ENCODE measurements at places on chromosomes 11 and 22. TPM values are rescaled to one million over a fixed set of nuclear protein-coding genes. Genes with fewer than 3 reads are reported as not detected.

DNA sequence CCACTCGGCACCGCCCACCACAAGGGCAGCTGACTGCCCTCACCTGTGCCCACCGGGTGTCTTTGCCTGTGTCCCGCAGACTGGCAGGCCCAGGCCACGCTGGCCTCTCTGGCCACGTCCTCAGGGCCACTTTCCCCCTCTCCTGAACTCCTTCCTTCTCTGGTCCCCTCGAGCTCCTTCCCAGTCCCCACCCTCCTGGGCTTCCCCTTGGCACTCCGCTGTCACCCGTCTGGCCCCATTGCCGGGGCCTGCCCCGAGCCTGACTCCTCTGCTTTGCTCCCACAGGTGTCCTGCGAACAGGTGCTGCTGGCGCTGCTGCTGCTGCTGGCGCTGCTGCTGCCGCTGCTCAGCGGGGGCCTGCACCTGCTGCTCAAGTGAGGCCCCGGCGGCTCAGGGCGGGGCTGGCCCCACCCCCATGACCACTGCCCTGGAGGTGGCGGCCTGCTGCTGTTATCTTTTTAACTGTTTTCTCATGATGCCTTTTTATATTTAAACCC, 14.2 kb downstream of the MCAT start:
- DNase-seq: peak; percentile 76

Gene TSSK2
- total RNA-seq: not detected

- peak; percentile 92 for DNase-seq
These were observed 48.1 kb downstream of the CYTH4 start for GRCh38 chr22:37330200-37331033.

- peak; percentile 90 for DNase-seq
These were observed 11.5 kb upstream of the FADD start for GRCh38 chr11:70191495-70192140.

Gene SLC25A45
- 8.8 TPM for total RNA-seq

Gene RRP7A
- total RNA-seq: 25.0 TPM

Gene OR8G1
- not detected for total RNA-seq

Gene FZD4
- 18.9 TPM for total RNA-seq

DNA sequence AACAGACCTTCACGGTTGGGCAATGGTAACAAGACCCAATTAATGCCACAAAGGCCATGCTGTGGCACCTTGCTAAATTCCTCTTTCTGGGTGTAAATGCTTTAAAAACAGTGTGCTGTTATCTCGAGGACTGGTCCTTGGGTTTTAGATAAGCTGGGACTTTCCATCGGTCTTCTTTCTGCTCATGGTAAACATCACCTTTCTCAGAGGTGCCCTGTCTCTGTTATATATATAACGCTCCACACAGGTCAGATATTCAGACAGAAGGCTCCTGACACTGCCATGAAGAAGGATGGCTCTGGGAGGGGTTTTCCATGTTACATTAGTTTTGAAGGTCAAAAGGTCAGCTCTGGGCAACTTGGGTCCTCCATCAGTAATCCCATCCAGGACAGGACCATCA, 151.6 kb downstream of the BBOX1 start:
- no peak for DNase-seq

Gene MAP6
- 3.8 TPM for total RNA-seq

GRCh38 chr11:59545179-59546020, 34.1 kb downstream of the OR4D9 start:
- DNase-seq: no peak

DNA sequence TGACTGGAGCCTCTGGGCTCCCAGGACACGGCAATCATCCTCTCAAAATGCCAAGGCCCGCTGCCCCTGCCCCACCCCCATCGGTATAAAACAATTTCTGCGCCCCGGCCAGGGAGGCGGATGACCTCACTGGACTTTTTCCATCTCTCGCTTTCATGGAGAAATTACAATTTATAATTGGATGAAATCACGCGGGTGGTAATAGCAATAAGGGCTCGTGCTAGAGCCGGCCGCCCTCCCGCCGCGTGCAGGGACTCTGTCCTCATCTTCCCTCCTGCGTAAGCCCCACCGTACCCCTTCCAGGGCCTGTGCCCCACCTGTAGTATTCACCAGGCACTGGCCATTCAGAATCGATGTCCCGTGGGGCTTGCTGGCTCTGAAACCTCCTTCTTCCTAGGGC, 64.5 kb downstream of the MACROD1 start:
- no peak for DNase-seq

DNA sequence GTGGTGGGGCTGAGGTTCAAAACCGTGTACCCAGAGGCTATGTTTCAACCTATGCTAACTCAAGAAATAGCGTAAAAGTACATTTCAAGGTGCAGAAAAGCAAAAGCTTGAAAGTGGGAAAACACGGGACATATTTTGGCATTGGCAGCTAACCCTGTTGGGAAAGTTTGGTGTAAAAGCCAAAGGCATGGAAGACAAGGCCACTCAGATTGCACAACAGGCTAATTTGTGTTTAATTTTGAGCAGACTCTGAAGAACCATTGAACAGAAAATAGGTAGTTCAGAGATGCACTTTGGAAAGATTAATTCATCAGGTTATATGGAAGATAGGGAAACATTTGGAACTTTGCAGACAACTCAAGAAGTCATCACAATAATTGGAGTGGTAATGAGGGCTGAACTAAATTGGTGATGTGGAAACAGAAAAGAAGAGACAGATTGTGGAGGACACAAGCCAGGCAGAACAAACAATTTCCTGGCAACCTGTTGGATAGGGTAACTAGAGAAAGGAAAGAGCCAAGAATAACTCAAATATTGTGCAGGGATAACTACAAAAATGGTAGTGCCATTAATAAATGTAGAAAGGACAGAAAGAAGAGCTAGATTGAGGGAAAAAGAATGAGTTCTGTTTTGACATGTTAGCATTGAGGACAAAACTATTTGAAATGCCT, 140.5 kb upstream of the PGR start:
- DNase-seq: no peak

DNA sequence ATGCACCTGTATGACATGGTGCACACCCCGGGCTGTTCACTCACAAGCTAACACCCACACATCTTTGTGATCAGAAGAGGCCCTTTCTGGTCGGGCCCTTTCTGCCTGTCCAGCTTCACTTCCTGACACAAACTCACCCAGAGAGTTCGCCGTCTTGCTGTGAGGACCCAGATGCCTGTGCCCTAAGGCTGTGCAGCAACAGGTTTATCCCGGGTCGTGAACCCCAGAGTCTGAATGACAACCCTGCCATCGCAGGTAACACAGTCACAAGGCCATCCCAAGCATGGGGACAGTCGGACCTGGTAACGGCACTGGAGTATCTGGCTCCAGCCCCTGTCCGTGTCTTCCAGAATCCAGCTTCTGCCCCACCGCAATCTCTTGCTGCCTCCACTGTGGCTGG, 235.1 kb downstream of the BUD13 start:
- no peak for DNase-seq

GRCh38 chr11:47270331-47271271, 668 bp downstream of the MADD start:
- peak; percentile 46 for DNase-seq

- no peak for DNase-seq
These were observed 582.2 kb downstream of the LRRC4C start for GRCh38 chr11:40877256-40877655.

Gene XBP1
- 397 TPM for total RNA-seq

Gene CD59
- total RNA-seq: 316 TPM

Gene ZBED4
- 14.3 TPM for total RNA-seq

- no peak for DNase-seq
These were observed 3.9 kb downstream of the TENM4 start for GRCh38 chr11:79436919-79437277.

GRCh38 chr11:123653483-123653826, 969 bp downstream of the SCN3B start:
- DNase-seq: no peak

DNA sequence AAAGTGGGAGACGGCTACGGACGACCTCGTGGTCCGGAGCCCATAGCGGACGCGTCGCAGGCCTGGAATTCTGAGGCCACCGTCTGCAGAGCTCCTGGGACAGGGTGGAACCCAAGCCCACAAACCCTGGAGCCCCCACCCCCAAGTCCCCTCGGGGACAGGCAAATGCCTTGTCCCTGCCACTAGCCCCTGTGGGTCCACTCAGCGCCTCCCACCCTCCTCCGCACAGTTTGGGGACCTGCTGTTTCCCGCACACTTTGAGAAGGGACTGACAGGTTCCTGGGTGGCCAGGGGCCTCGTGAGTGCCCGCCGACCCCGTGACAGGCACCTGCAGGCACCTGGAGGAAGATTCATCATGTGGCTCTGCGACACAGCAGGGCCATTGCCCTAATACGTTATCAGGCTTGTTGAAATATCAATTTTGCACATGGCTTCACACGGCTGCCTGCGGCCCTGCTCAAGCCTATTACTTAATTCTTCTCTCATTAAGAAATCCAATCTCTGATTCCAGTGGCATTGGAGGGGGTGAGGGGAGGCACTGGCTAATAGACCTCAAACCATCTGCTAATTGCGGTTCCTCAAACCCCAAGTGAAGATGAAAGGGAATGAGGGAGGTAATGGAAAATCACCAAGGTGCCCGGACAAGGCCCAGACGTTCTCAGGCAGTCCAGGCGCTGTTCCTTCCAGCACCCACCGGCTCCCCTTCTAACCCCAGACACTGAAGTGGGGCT, 672.5 kb downstream of the BRD1 start:
- no peak for DNase-seq

DNA sequence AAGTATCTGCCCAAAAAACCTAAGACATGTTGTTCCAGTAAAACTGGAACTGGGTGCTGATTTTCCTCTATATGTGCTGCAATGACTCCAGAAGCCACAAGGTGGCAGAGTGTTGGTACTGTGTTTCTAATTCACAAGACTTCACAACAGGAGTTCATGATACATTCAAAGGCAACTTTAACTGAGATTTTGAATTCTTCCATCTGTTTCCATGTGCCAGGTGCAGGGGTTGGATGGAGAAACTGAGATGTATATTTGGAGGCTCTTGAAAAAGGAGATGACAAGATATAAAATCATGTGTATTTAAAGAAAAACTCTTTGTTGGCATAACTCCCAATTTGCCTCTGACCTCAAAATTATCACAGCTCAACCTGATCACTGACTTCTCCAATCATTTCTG, 1098.6 kb upstream of the CCDC90B start:
- DNase-seq: peak; percentile 59

GRCh38 chr11:95154514-95154913, 64.9 kb downstream of the ENDOD1 start:
- peak; percentile 71 for DNase-seq

Gene DMC1
- 3.0 TPM for total RNA-seq

DNA sequence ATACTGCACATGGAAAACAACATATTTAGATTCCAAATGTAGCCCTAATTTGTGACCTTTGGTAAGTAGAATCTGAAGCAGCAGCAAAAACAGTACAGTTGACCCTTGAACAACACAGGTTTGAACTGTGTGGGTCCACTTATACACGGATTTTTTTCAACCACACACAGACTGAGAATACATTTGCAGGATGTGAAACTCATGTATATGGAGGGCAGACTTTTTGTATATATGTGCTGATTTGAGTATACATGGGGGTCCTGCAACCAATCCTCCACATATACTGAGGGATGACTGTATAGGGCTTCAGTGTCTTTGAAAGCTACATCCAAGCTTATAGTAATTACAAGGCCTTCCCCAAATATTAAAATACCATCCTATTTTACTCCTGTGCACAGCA, 120.5 kb downstream of the MPPED2 start:
- DNase-seq: no peak

Measured in hepatocyte (in vitro differentiated cells).